ENCODE measurements at places on chromosomes 11 and 22.

GRCh38 chr11:83299681-83300080, 13.5 kb upstream of the CCDC90B start:
- DNase-seq, result no peak

- no peak for DNase-seq
Observed at GRCh38 chr11:123196060-123196714, 1.1 kb upstream of the CLMP start.

DNA sequence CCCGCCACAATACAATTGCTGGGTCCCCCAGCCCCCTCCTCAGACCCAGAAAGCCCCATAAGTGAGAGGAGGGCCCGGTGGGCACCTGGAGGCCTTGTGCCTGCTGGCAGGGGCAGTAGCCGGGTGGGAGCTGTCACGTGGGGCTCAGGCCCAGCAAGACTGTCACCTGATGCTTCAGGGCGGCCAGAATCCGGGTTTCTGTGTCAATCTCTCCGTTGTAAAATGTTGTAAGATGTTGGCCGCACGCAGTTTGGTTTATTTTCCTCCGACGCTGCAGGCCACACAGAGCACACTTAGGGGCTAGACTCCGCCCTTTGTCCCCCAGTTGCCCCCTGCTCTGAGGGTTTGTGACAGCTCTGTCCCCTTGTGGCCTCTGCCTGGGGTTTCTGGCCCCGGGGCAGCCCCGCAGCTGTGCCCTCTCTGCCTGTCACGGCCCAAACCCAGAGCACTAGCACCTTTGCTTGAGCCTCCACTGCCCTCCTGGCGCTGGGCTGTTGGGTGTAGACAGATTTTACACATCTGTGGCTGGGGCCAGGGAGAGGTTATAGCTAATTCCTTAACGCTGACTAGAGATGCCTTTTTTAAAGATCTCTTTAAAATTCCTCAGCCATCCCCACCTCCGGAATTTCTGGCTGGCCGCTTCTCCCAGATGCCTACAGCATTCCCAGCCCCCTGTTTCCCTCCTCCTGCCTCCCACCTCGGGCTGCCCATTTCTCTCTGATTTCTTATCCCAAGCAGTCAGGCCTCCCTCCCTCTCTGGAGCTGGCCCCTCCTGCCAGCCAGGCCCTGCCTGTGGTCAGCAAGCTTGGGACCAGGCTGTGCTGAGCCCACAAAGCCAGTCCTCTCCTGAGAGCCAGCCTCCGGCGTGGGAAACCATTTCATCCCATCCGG, 3.2 kb upstream of the PRR5 start:
- DNase-seq, result no peak

- DNase-seq, result no peak
Observed at GRCh38 chr22:46196278-46196677, 46.0 kb downstream of the PPARA start.

GRCh38 chr11:12083380-12083779, 27.0 kb upstream of the MICAL2 start:
- DNase-seq, result no peak

DNA sequence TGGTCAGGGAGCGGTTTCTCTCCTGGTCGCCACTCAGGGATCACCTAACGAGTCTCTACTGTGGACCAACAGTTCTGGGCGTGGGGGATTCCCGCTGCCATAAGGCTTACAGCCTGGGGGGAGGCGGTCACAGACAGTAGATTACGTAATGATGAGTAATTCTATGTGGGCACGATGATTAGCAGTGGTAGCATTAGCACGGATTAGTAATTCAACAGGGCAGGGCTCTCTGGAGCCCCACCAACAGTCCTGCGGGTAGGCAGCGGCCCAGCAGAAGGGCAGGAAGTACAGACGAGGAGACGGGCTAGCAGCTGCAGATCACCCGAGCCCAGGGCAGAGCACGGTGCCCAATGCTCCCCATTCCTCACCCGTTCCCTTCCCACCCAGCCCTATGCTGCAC, 3.6 kb downstream of the SHISAL1 start:
- no peak for DNase-seq

DNA sequence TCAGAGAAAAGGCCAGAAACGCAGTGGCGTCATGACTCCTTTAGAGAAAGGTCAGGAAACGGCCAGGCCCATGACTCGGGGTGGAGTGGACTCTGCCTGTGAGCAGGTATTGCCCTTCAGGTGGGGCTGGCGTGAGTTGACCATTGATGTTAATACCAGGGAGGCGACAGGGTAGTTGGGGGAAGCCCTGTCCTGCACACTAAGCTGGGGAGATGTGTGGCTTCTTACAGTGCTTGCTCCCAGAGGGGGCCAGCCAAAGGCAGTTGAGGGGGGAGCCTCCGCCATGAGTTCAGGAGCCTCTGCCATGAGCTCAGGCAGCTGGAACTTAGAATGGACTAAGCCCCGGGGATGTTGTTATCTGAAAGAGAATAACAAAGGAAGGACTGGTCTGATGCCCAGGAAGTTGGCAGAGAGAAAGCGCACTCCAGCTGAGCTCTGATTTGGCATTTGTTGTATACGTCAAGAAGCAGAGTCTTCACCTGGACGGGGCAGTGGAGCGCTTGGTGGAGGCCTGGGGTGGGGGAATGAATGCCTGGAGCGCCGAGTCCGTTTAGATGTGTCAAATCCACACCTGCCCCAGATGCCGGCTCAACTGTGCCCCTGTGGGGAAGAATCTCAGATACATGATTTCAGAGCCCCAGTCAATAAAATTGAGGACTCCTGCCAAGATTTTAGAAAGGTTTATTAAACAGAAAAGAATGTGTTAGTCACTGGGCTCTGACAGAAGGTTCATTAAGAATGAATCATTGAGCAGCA, 222.5 kb downstream of the TBC1D22A start:
- DNase-seq, result no peak
